Sigmoid colon (tissue), 7 donors: ENCODE measurements at places on chromosomes 5 and 9. TPM values are rescaled to one million over a fixed set of nuclear protein-coding genes. Genes with fewer than 3 reads are reported as not detected.

Gene MEGF10
- 3.6 TPM for total RNA-seq

Gene GABRA6
- total RNA-seq, result not detected

Gene PITX1
- total RNA-seq, result 5.3 TPM

Gene SDHA
- total RNA-seq, result 79.7 TPM

Gene MUSK
- 8.6 TPM for total RNA-seq

Gene FAM81B
- not detected for total RNA-seq

Gene FCN2
- not detected for total RNA-seq

Gene NUTM2G
- total RNA-seq, result not detected

Gene CDH9
- 0.81 TPM for total RNA-seq

Gene LCN12
- 1.2 TPM for total RNA-seq

- no peak for DNase-seq
These were observed 196.3 kb downstream of the ERCC6L2 start for GRCh38 chr9:96071815-96072124.

- DNase-seq, result no peak
These were observed 59.1 kb downstream of the TLR4 start for GRCh38 chr9:117763314-117763713.

- no peak for DNase-seq
These were observed 6.1 kb downstream of the VAV2 start for GRCh38 chr9:133986061-133986460.

DNA sequence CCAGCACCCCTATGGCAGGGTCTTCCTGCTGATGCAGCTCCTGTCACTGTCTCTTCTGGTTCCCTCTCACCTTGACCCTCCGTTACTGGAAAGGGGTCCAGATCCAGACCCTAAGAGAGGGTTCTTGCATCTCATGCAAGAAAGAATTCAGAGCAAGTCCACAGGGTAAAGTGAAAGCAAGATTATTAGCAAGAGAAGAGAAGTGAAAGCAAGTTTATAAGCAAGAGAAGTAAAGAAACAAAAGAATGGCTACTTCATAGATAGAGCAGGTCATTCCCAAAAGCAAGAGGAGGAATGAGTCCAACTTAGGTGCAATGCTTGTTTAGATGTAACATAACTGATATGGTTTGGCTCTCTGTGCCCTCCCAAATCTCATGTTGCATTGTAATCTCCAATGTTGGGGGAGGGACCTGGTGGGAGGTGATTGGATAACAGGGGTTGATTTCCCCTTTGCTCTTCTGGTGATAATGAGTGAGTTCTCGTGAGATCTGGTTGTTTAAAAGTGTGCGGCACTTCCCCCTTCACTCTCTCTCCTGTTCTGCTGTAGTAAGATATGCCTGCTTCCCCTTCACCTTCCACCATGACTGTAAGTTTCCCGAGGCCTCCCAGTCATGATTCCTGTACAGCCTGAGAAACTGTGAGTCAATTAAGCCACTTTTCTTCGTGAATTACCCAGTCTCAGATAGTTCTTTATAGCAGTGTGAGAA, 183.3 kb downstream of the MED10 start:
- DNase-seq, result no peak

DNA sequence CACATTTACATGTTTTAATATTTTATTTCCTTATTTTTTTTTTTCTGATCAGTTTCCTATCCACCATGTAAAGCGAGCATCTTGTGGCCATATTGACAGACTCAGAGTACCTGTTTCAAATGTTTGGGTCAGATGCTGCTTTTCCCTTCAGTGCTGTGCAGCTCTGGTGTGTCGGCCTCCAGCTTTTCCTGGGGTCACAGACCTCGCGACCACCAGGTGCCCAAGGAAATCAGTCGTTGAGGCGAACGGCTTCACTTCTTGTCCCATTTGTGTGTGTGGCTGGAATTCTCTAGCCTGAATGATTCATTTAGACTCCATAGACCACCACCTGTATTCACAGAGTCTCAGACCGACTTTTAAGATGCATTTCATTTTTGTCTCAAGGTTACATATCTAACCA, 166.9 kb upstream of the SPRY4 start:
- no peak for DNase-seq

DNA sequence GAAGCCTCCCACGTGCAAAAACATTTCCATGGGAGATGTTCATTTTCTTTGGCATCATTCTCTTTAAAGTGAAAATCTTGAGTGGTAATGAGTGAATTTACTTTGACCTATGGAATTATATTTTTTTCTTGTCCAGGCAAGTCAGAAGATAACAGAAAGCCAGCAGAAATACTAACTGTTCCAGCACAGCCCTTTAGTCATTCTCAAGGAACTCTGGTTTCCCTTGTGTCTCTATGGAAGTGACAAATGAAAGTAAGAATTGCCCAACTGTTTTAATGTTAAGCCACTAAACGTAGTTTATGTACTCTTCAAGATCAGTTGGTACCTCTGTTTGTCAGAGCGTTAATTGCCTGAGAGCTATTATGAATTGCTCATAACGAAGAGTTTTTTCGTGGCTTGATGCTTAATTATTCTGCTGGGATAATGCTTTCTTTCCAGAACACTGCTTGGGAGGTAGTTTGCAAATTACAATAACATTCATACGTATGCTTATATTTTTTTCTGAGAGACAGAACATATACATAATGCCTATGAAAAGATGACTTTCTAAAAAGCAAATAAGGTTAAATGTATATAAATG, 84.5 kb upstream of the CER1 start:
- no peak for DNase-seq

DNA sequence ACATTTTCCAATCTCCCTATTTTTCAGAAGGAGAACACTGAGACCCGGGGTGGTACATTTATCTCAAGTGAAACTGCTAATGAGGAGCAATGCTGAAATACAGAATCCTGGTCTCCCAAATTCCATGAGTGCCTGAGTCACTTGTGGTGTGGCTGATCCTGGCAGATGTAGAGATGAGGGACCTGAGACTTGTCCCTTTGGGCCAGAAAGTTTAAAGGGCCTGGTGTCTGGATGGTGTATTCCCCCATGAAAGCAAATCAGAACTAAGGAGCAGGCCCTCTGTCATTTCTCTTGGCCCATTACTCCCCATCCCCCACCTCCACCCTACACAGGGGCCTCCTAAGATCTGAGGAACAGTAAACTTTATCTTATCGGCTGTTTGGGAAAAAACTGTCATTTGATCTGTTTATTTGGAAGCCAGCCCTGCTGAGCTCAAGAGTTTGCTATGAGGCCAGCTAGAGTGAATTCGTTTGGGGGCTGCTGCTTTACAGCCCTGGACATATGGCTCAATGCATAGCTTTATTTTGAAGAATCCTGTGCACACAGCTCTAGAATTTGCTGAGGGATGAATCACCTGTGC, 140.3 kb downstream of the LHFPL2 start:
- no peak for DNase-seq

- no peak for DNase-seq
These were observed 17.7 kb upstream of the MED10 start for GRCh38 chr5:6396043-6396442.

GRCh38 chr9:29241320-29241719, 1668.0 kb upstream of the C9orf72 start:
- DNase-seq, result no peak

DNA sequence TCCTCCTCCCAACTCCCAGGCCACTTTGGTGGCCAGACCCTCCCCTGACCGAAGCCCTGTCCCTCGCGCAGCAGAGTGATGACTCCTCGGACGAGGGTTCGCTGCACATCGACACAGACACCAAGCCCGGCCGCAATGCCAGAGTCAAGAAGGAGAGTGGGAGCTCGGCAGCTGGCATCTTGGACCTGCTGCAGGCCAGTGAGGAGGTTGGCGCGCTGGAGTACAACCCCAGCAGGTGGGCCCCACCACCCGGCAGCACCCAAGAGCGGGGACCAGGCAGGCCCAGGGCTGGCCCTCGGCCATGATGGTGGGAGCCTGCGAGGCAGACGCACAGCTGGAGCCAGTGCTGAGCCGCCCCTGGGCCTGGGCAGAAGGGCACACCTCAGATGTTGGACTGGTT, 90.6 kb downstream of the PHF2 start:
- peak; percentile 60 for DNase-seq

- no peak for DNase-seq
These were observed 552.0 kb upstream of the KLF4 start for GRCh38 chr9:108041551-108041950.

- no peak for DNase-seq
These were observed 6.3 kb downstream of the TTC16 start for GRCh38 chr9:127722055-127722745.

DNA sequence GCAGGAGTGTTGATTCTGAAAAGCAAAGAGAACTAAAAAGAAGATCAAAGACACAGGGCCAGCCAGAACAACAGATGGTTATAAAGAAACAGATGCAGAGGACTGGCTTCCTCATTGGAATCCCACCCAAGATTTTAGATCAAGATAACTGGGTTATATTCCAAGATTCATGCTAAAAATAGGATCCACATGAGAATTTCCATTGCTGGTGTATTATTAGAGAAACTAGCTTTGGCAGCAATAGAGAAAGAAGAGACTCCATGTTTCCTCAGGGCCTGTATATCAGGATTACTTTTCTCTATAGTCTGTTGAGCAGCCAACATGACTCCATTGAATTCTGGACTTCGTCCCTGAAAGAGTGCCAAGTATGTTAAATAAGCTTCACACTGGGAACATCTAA, 367.3 kb downstream of the TUSC1 start:
- no peak for DNase-seq

- DNase-seq, result no peak
These were observed 69.4 kb downstream of the APBA1 start for GRCh38 chr9:69602773-69603172.
